ENCODE measurements at places on chromosomes 12 and 14.

DNA sequence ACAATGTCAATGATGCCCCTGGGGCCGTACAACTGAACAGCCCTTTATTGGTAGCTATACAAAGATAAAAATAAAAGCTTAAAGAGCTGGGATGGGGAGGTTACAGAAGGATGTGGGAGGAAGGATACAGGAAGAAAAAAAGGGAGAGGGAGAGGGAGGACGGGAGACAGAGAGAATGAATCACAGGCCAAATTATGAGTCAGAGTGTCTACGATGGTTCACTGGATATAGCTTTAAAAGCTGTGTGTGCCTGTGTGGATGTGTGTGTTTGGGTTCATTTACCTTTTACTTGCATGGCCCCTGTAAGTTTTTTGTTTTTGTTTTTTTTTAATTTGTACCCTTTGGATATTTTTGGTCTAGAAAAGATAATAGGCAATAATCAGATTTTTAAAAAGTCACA, 111.9 kb downstream of the CCDC60 start:
- no peak for DNase-seq

DNA sequence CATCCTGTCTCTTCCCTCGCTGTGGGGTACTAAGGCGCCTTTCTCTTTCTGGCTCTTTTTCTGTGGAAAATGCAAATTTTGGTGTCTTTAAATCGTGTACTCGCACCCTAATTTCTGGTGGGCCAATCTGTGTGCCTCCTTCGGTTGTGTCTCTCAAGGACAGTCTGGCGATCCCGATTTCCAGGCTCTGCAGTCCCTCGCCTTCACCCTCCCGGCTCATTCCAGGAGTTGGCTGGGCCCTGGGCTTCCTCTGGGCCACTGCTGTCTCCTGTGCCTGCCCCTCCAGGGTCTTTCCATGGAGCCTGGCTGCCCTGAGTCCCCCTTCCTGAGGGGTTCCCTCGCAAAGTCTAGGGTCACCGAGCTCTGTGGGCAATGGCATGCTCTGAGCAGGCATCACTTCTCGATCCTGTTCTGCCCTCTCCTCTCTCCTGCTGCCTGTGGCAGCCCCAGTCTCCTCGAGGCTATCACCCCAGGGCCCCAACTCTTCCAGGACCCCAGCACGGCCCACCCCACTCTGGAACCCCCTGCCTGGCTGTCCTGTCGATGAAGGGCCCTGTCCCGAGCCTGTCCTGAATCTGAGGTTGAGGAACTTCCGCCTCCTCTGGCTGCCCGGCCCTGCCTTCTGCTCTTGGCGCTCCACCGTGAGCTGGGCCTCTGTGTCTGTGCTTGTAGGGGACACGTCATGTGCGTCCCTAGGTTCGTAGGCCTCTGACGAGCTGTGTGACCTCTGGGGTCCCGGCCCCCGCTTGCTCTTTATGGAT, 24.1 kb downstream of the AHNAK2 start:
- DNase-seq, result no peak

GRCh38 chr14:89787525-89787924, 167.0 kb downstream of the EFCAB11 start:
- no peak for DNase-seq

DNA sequence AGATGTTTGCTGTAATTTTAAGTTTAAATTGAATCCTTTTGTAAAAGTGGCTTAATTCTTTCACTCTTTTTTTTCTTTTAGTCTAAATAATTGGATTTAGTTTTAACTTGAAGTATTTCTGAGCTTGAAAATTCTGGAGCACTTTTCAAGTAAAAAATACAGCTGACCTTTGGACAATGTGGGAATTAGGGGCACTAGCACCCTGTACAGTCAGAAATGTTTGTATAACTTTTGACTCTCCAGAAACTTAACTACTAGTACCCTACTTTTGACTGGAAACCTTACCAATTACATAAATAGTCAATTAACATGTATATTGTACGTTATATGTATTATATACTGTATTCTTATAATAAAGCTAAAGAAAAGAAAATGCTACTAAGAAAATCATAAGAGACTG, 7.8 kb downstream of the KTN1 start:
- DNase-seq, result no peak

DNA sequence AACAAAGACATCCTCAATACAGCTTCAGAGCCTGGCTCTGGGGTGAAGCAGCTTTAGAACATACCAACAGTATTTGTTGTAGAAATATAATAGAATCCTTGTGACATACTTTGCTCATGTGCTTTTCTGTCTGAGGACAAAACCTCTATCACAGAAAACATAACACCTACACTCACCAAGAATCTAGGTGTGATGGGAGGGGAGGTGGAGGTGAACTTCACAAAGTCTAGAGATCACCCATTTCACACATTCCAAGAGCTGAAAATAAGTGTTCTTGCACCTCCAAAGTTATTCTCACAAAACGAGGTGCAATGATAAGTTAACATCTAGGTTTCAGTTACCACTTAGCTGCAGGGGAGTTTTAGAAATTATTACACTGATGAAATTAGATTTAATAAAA, 32.7 kb upstream of the BTG1 start:
- DNase-seq, result no peak

DNA sequence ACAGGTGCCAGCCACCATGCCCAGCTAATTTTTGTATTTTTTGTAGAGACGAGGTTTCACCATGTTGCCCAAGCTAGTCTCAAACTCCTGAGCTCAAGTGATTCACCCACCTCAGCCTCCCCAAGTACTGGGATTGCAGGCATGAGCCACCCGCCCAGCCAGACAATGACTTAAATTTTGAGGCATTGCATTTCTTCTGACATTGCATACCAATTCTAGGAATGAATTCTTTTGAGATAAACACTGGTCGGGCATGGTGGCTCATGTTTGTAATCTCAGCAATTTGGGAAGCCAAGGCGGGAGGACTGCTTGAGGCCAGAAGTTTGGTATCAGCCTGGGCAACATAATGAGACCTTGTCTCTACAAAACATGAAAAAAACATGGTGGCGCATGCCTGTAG, 2.5 kb upstream of the CELA1 start:
- DNase-seq, result no peak

GRCh38 chr14:67917006-67917405, 97.4 kb downstream of the RAD51B start:
- DNase-seq, result no peak

- DNase-seq, result no peak
These were observed 619.9 kb downstream of the AACS start for GRCh38 chr12:125684968-125685790.
